Hematopoietic multipotent progenitor cell treated with erythropoietin and hydrocortisone succinate and interleukin-3 and kit ligand, for 4 days (in vitro differentiated cells): ENCODE measurements at places on chromosomes 11 and 22.

DNA sequence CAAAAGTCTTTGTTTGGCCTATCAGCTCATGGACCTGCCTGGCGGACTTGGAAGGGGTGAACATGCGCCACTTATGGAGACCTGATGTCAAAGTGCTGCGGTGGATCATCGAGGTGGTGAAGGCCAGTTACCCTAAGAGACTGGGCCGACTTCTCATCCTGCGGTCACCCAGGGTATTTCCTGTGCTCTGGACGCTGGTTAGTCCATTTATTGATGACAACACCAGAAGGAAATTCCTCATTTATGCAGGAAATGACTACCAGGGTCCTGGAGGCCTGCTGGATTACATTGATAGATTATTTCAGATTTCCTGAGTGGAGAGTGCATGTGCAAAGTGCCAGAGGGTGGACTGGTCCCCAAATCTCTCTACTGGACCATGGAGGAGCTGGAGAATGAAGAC lies 17.9 kb downstream of the ALKBH3 start:
- DNase-seq, result no peak

DNA sequence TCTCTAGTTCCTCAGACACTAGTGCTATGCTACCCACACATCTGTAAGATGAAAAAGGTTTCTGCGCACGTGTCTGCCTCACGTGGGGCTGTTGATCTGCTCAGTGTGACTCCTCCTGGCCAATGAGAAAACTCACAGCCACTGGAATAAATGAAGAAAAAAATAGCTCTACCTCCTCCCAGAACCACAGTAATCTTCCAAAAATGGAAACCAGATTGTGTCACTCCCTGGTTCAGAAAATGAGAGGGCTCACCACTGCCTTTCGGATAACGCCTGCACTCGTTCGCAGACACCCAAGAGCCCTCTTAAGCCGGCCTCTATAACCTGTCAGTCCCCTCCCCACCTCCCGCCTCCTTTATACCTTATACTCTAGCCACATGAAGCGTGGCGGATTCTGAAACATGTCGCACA lies 5.1 kb downstream of the APBB1 start:
- DNase-seq, result no peak

DNA sequence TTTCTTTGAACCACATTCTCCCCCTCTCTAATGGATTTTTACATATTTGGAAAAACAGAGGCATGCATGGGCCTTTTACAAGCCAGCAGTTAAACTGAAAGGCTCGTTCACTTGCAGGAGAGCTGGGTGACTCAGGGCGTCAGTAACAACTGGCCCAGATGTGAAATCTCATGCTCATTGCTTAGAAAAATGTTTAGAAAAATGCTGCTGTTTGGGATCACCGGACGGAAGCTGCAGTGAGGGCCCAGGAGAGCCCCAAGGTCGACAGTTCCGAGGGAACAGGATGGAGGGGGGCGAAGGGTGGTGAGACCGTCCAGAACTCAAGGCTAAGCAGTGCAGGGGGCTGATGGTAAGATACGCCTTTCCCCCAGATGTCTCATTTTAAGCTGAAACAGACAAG lies 41.7 kb upstream of the SMTN start:
- DNase-seq, result no peak

DNA sequence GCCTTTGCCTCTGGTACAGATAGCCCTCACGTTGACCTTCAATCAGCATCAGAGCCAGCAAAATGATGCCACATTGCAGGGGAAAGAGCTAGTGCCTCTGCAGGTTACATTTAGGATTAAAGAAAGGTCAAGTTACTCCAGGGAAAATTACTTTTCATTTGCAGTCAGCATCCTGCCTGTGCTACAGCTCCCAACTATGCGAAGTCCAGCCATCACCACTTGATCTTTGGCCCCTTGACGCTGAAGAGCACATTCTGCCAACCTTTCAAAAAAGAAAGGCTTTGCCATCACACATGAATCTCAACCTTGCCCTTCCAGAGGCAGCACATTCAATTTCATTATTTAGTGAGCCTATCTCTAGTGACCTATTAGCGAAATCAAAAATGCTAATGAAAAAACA lies 11.3 kb downstream of the FJX1 start:
- no peak for DNase-seq

DNA sequence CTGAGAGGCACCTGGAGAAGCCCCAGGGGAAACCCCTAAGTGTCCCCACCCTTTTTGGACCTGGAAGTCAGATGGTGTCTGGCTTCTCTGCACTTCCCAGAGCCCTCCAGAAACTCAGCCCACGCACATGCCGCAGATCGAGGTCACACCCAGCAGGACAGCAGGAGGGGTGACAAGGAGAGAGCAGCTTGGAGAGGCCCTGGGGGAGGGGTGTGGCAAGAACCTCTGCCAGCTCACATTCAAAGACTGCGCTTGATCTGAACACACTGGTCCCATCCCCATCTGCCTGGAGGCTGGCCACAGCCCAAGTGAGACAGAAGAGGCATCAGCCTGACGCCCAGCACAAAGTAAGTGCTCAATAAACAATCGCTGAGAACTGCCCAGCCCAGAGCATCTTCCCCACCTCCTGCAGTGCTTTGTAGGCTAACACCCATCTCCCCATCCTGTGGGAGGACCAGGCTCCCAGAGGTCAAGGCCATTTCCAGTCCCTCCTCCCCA lies 21.4 kb downstream of the TMPRSS6 start:
- DNase-seq, result peak; percentile 22

DNA sequence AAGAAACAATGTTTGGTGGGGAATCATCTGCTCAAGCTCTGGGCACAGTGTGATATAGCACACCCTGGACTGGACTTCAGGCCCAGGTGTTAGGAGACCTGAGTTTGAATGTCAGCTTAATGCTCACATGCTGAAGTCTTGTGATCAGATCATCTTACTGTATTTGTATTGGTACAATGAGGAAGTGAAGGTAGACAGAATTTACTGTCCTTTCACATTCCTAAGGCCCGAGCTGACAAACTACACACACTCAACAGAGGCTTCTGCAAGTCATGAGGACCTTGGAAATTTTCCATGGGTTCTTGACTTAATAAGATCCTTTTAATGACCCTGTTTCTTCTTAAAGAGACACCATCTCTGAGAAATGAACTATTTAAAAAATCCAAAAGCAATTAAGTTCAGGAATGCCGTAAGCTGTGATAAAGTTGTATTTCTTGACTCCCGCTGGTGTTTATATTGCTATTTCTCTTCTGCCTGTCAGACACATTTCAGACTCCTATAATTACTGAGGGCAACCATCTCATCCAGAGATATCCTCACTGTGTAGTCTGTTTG lies 802.0 kb downstream of the DLG2 start:
- DNase-seq, result no peak

GRCh38 chr22:35350539-35351503 lies 30.1 kb upstream of the HMOX1 start:
- peak; percentile 93 for DNase-seq

- no peak for DNase-seq
Observed at GRCh38 chr11:38948392-38948791, 2350.4 kb upstream of the RAG2 start.

DNA sequence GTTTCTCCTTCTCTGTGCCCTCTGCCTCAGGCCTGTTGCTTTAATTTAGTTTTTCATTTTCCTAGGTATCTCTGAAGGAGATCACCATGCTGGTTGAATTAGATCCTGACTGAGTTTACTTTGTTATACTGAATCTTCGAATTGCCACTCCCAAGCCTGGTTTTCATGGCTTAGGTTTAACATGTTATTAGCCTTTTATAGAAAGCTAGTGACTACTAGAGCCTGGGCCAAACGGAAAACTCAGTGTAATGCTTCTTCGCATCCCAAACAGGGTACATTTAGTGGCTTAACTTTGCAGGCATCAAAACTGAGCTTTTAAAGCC lies 3.6 kb downstream of the CRKL start:
- DNase-seq, result no peak

DNA sequence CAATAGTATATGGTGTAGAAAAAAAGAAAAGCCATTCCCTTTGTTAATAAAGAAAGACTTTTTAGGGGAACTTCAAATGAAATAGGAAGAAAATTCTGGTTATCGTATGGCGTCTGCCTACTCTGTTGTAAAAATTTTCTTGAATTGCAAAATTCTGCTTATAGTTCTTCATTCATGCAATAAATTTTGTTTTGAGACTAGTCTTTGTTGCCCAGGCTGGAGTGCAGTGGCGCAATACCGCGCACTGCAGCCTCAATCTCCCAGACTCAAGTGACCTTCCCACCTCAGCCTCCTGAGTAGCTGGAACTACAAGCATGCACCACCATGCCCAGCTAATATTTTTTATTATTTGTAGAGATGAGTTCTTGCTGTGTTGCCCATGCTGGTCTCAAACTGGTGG lies 5.8 kb downstream of the DDIAS start:
- no peak for DNase-seq

GRCh38 chr11:78748918-78749690 lies 174.4 kb upstream of the NARS2 start:
- DNase-seq, result no peak

DNA sequence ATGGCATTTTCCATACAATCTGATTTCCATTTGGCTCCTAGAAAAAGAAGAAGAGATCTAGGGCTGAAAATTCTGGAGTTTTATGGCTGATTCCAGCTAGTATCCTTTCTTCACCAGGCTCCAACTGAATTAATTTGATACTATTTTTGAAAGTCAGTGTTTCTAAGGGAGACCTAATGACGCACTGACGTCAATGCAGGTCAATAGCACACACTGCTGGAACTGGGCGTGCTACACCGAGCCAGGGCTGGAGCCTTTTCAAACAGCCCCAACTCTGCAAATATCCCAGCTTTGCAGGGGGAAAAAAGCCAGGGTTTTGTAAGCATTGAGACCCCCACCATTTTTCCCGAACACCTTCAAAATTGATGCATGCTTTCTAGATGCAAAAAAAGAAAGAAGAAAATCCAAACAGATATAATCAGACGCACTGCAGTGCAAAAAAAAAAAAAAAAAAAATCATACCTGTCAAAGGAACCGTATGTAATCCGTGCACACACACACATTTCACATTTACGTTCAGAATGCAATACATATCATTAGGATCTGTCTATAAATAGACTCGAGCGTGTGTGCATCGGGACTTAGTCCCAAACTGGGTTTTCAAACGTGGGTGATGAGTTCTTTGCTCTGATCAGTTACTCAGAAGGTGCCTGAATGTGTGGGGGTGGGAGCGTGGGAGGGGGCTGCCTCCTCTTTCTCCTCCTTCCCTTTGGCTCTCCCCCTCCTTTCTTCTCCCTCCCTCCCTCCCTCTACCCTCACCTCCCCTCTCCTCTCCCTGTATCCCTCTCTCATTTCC lies 124.5 kb upstream of the HSD17B12 start:
- no peak for DNase-seq

GRCh38 chr11:36744375-36745168 lies 146.5 kb upstream of the RAG2 start:
- DNase-seq, result peak; percentile 86

DNA sequence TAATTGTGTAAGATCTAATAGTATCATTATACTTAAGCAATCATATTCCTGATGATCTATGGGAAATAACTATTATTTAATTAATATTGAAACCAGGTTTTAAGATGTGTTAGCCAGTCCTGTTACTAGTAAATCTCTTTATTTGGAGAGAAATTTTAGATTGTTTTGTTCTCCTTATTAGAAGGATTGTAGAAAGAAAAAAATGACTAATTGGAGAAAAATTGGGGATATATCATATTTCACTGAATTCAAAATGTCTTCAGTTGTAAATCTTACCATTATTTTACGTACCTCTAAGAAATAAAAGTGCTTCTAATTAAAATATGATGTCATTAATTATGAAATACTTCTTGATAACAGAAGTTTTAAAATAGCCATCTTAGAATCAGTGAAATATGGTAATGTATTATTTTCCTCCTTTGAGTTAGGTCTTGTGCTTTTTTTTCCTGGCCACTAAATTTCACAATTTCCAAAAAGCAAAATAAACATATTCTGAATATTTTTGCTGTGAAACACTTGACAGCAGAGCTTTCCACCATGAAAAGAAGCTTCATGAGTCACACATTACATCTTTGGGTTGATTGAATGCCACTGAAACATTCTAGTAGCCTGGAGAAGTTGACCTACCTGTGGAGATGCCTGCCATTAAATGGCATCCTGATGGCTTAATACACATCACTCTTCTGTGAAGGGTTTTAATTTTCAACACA lies 6.4 kb downstream of the BIRC3 start:
- no peak for DNase-seq

DNA sequence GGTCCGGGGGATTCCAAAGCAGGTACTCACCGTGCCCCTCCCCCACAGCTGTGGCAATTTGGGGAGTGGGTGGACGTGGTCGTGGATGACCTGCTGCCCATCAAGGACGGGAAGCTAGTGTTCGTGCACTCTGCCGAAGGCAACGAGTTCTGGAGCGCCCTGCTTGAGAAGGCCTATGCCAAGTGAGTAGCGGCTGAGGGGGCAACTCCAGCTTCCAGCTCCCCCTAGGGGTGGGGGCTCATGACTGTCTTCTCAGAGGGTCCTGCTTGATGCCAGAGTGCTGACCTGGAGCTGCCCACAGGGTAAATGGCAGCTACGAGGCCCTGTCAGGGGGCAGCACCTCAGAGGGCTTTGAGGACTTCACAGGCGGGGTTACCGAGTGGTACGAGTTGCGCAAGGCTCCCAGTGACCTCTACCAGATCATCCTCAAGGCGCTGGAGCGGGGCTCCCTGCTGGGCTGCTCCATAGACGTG lies 4.2 kb downstream of the CAPN1 start:
- DNase-seq, result peak; percentile 55

GRCh38 chr11:3802011-3802790 lies 4.8 kb upstream of the NUP98 start:
- no peak for DNase-seq

DNA sequence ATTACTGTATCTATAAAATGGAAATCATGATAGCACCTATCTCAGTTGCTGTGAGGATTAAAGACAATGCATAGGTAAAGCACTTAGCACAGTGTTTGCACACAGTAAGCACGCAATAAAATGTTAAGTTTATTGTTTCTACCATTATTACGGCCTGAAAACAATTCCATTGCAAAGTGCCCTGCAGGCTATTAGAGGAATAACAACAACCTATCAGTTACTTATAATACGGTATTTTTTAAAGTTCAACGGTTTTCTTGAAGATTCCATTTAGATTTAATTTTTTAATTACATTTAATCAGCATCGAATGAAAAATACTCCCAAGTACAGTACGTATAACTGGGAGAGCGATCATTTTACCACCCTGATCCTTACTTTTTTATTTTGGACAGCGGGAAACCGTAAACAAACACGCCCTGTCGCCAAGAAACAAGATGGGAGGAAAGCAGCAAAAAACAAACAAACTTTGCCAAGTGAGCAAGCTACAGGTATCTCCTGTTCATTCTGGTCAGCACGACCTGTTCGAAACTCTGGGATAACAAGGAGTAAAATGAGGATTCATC lies 893 bp downstream of the SLC36A4 start:
- no peak for DNase-seq

DNA sequence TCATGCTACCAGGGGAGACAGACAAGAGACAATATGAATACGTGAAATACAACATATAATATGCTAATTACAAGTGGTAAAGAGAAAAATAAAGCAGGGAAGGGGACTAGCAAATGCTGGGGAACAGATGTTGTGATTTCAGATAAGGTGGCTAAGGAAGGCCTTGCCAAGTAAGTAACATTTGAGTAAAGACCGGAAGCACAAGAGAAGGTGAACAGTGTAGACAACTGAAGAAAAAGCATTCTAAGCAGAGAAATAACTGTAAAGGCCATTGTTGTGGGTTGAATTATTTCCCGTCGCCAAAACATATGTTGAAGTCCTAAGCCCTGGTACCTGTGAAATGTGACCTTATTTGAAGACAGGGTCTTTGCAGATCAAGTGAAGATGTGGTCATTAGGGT lies 63.7 kb upstream of the EED start:
- DNase-seq, result peak; percentile 63

- DNase-seq, result no peak
Observed at GRCh38 chr11:61686469-61686868, 6.3 kb downstream of the DAGLA start.
